ENCODE measurements at places on chromosomes 7 and 10.

- no peak for DNase-seq
Observed at GRCh38 chr10:127142856-127143255, 53.5 kb downstream of the INSYN2A start.

GRCh38 chr10:110141185-110141584, 66.2 kb upstream of the MXI1 start:
- DNase-seq: no peak

DNA sequence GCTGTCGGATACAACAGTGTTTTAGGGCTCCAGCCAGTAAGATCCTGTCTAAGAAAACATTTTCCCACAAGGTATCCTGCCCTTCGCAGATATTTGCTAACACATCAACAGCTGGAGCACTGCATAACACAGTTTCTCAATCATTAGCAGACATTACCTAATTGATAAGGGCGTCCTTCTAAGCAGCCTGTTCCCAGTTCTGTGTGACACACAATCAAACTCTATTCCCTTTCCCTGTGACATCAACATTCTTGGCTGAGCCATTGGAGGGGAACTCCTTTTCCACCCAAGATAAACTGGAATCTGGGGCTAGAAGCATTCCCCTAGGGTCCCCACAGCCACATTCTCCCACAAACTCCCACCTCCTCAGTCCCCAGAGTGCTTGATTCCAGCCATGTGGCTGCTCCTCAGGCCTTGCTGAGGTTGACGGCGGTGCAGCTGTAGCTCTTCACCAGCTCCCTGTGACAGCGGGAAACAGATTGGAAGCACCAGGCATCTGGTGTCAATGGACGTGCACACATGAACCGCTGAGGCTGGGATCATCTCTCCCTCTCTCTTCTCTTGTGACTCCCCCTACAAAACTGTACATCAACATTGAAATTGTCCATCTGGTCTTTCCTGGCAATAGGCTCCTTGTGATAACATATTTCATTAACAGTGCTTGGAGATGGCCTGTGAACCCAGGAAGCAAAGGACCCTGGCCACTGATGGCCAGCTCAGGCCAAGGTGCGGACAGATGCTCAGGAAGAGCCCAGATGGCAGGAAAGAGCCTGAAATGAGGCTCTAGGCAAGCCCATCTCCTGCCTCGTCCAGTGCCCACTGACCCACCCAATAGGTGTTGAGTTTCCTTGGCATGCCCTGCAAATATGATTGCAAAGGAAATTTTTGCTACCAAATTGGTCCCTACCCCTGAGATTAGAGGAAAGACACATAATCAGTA, 131.1 kb upstream of the TBX20 start:
- no peak for DNase-seq

- DNase-seq: no peak
Observed at GRCh38 chr7:143280566-143280965, 4.2 kb upstream of the TMEM139 start.

DNA sequence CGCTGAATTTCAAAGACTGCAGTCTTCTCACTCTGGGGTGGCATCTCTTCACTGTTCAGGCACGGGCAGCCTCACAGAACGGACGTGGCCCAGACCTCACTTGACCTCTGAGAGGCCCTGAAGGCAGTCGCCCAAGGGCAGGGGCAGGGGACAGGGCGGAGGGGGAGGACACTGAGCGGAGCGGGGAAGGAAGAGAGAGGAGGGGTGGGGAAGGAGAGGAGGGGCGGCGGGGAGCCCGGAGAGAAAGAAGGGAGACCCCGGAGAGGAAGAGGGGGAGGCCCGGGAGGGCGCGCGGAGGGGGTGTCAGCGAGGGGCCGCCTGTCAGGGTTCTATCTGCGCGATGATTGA, 58.7 kb upstream of the COMTD1 start:
- no peak for DNase-seq
